Progenitor cell of endocrine pancreas (in vitro differentiated cells): ENCODE measurements at places on chromosomes 16 and 17. TPM values are rescaled to one million over a fixed set of nuclear protein-coding genes. Genes with fewer than 3 reads are reported as not detected.
A peak's percentile ranks its signal among the peaks of the same experiment; 100 is the strongest.

The HSD11B2 gene
- total RNA-seq, result 38.7 and 44.5 TPM in 2 replicates

The ARHGAP27 gene
- total RNA-seq, result 7.6 and 12.7 TPM in 2 replicates

The C16orf96 gene
- total RNA-seq, result 1.2 and 1.7 TPM in 2 replicates

The GGT6 gene
- total RNA-seq, result not detected in 2 replicates

The GPT2 gene
- 93.1 and 99.5 TPM in 2 replicates for total RNA-seq

The ST6GALNAC2 gene
- 0.62 and 1.2 TPM in 2 replicates for total RNA-seq

The ITGB4 gene
- total RNA-seq, result 9.7 and 14.8 TPM in 2 replicates

The MT1G gene
- 1.8 and 2.9 TPM in 2 replicates for total RNA-seq

DNA sequence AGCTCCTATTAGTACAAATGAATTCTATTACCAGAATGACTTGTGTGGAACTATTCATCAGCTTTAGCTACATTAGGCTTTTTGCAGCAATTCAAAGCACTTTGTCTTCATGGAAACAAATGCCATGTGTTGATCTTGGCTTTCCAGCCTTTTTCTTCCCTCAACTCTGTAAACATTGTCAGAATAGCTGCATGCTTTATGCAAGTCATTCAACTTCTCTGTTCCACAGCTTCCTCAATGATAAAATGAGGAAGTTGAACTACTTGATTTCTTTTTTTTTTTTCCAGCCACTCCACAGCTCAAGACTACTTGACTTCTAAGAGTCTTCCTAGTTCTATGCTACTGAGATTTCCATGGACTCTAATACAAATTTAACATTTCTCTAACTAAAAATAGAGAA is 41.1 kb downstream of the KIAA0753 start:
- DNase-seq, result no peak

DNA sequence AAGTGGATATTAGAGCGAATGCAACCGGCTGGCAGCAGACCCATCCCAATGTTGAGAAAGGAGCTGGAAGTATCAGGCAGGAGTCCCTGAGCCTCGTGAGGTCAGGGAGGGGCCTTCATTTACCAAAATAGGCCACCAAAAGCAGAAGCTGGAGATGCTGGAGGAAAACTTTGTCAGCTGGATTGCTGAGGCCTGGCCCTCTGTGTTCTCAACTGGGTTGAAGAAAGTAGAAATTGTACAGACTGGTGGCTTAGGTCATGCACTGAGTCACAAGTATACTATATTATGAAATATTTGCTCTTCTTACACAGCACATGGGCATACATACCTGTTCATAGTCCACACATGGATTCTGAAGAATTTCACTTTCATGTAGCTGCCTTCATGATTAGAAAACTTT is 23.2 kb upstream of the TEKT3 start:
- DNase-seq, result no peak

DNA sequence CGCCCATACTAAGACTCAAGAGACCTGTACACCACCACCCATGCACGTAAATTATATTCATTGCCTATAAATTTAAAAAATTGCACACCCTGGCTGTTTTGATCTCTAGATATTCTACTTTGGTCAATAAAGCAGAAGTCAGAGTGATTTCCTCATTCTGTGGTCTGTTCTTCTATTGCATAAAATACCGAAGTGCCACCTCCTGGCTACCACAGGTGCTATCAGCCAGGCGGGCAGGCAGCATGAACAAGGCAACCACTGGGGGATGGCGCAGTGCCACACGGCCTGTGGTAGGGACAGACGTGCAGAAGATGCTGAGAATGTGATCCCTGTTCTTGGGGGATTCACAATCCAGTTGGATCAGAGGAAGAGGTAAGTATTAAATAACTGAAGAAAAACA is 122.3 kb downstream of the CDK5R1 start:
- no peak for DNase-seq

GRCh38 chr16:55369151-55369550 is 45.1 kb downstream of the IRX6 start:
- no peak for DNase-seq

DNA sequence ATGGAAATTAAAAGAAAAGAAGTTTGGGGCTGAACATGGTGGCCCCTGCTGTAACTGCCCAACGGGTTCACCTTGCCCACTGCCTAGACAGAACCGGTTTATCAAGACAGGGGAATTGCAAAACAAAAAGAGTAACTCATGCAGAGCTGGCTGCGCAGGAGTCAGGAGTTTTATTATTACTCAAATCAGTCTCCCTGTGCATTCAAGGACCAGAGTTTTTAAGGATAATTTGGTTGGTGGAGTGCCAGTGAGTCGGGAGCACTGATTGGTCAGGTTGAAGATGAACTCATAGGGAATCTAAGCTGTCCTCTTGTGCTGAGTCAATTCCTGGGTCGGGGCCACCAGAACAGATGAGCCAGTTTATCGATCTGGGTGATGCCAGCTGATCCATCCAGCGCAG is 4.4 kb upstream of the SCPEP1 start:
- DNase-seq, result no peak

DNA sequence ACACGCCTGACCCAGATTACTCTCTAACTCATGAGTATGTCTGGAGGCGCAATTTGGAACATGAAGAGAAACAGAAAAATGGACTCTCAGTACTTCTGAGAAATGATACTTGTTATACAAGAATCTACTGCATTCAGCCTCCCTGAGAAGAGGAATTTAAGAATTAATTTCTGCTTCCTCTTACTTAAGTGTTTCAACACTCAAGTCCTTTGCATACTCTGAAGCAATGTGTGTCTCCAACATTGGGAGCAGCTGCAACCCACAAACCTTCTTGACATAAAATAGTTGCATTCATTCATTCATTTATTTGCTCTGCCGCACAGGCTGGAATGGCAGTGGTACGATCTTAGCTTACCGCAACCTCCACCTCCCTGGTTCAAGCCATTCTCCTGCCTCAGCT is 199.8 kb downstream of the NPIPA7 start:
- no peak for DNase-seq

GRCh38 chr16:82530883-82531282 is 95.9 kb upstream of the CDH13 start:
- DNase-seq, result no peak

DNA sequence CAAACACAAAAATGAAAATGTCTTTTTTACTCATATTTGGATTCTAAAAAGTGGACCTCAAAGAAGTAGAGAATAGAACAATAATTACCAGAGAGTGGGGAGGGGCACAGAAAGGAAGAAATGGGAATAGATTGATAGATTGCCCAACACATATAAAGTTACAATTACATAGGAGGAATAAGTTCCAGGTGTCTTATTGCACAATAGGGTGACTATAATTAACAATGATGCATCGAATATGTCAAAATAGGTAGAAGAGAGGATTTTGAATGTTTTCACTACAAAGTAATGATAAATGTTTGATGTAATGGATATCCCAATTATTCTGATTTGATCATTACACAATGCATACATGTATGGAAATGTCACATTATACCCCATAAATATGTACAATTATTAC is 556.0 kb downstream of the CDH8 start:
- no peak for DNase-seq

- no peak for DNase-seq
Measured at GRCh38 chr16:64440421-64440831, 681.4 kb downstream of the CDH11 start.

- peak; percentile 66 for DNase-seq
Measured at GRCh38 chr16:2927010-2927646, 15.4 kb downstream of the FLYWCH1 start.

DNA sequence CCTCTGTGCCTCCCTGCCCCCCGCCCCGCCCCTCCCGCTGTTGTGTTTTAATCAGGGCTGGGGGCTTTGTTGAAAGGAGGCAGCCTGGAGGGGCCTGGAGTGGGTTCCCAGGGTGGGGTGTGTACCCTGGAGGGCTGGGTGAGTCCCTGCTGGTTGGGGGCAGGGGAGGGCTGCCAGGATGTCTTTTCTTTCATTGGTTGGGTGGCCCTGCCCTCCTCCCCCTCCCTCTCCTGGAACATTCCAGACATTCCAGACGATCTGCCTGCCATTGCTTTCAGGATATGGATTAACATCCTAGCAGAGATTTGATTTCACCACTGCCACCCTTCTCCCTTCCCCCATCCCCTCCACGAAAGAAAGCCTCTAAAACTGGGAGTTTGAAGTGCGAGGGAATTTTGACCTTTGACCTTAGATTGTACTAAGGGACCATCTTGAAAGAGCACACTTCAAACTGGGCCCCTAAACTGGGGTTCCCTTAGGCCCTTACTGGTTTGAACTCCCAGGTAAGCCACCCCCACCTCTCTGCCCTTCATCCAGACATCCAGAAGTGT is 25.3 kb downstream of the IGF2BP1 start:
- peak; percentile 51 for DNase-seq

DNA sequence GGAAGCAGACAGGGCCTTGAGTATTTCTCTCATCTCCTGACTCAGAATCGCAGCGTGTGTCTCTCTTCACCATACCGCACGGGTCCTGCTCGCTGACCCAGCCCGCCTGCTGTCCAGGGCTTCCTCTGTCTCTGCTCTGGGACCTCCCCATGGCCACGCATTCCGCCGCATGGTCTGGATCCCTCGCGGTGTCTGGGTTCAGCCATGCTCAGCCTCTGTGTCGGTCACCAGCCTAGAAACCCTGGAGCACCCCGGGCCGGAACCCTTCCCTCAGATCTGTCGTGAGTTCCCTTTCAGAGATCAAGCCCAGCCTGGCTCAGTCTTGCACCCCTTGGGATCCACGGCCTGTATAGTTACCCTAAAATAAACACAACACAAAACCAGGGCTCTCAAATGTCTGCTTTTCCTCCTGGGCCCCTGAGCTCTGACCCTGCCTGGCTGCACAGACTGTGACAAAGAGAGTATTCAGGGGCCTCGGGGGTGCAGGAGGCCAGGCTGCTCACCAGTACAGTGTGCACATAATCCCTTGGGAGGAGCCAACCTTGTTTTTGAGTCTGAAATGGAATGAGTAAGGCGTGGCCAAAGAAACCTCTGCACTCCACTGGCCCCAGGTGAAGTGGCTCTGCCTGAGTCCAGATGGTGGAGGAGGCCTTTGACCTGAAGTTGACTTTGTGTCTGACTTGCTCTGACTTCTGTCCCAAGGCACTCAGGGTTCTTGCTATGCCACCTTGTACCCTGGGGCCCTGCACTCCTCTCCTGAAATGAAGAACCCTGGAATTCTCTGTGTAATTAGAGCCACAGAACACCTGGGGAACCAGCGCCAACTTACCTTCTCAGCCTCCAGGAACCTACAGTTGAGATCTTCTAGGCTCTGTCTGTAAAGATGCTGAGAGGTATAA is 5.8 kb upstream of the SPIRE2 start:
- DNase-seq, result no peak

DNA sequence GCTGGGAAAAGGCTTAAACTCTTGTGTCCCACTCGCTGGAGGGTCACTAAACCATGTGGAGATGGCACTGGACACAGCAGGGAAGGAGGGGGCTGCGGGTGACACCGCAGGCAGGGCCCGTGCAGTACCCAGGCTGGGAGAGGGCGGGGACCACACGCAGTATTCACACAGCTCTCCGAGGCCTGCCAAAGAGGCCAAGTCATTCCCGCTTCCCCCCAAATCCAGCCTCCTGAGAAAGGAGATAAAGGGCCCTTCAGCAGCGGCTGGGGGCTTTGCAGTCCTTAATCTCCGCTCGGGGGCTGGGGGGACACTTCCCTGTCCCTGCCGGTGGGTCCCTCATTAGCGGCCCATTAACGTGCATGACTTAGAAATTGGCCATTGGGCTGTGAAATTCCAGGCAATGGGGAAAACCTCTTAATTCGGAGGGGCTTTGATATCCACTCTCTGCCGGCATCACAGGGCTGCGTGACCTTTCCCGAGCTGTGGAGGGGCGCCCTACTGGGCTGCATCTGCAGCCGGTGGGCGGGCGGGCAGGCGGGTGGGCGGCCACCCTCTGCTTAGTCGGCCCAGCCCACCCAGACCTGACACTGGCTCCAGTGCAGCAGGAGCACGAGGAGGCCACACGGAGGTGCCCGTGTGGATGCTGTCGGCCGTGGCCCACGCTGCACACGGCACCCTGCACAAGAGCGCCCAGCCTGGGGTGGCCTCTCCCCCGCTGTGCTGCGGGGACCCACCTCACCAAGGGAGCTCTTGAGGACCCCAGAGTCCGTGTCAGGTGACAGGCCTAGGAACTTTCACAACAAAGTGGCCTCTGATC is 2.6 kb upstream of the SLC38A8 start:
- DNase-seq, result no peak

GRCh38 chr17:78137392-78138203 is 7.0 kb downstream of the TMC8 start:
- DNase-seq, result no peak

- DNase-seq, result no peak
Measured at GRCh38 chr17:16973760-16974540, 2.0 kb upstream of the TNFRSF13B start.

- no peak for DNase-seq
Measured at GRCh38 chr17:1473841-1474240, 17.8 kb upstream of the CRK start.

- DNase-seq, result no peak
Measured at GRCh38 chr16:70610273-70611223, 35.8 kb upstream of the IL34 start.

DNA sequence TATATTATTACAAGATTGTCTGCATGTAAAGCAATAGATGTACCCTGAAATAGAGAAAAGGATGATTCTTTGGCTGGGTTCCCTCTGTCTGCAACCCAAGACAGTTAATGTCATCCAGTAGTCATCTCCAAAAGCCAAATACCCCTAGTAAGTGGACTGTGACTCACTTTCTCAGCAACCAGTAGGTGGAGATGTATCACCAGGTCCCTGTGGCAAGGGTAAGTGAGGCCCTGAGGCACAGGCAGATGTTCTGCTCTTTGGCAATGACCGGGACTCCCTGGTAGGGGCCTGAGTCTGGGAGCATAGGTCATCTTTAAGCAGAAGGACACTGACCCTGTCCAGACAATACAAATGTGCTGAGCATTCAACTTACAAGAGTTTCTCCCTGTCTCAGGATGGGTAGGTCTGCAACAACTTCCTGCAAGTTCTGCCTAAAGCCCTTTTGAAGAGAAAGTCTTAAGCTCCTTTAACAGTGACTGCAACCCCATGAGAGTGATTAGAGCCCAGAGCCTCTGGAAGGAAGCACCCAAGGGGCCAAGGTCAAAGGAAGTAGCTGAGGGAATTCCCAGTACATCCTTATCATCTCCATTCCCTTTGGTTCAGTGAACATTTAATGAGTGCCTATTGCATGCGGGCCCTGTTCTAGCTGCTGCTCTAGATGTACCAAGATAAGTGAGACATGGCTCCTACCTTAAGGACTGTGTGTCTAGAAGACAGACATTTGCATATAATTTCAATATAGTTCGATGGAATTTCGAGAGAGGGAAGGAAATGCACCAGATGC is 31.9 kb downstream of the PMP22 start:
- DNase-seq, result no peak
